ENCODE measurements at places on chromosomes 2 and 18. TPM values are rescaled to one million over a fixed set of nuclear protein-coding genes. Genes with fewer than 3 reads are reported as not detected.

SCN7A gene
- total RNA-seq = 0.74 TPM

NGEF gene
- total RNA-seq = 2.2 TPM

SESTD1 gene
- 12.3 TPM for total RNA-seq

CRYGC gene
- not detected for total RNA-seq

ALPP gene
- not detected for total RNA-seq

IL37 gene
- not detected for total RNA-seq

SERPINB12 gene
- total RNA-seq = not detected

DNAH7 gene
- under 0.01 TPM for total RNA-seq

REG1A gene
- not detected for total RNA-seq

MARCO gene
- not detected for total RNA-seq

NCKAP5 gene
- total RNA-seq = under 0.01 TPM

CLEC4F gene
- not detected for total RNA-seq
